ENCODE measurements at places on chromosomes 4 and X.

DNA sequence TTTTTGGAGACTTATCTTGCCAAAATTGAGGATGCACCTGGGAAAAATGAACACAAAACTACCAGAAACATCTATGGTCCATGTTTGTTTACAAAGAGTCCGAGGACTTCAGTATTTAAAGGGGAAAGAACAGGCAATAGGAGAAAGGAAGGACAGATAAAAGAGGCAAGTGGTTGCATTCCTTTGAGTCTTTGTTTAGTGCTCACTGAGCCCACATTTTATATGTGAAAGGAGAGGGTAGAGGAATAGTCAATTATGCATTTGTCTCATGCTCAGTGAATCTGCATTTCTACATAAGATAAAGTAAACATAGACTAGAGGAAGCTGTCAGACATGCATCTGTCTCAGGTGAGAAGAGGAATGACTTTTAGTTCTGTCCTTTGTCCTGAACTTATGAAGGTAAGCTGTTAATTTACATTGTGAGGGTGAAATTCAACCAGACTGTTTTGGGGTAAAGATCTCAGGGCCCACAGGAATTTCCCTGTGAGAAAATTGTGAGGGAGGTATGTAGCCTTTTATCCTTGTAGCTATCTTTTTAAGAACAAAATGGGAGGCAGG is 4.5 kb downstream of the DMP1 start:
- no peak for DNase-seq

DNA sequence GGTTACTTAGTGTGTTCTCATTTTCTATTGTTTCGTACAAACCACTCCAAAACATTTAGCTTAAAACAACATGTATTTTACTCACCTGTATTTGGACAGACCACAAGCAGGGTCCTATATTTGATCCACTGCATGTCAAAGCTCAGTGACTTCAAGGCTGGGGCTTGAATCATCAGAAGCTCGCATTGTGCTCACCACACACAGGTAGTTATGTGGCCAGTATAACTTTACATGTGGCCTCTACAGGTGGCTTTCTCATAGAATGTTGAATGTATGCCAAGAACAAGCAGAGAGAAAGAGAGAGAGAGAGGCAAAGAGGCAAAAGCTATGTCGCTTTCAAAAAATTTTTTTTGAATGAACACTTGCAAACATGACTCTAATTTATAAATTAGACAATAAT is 107.6 kb downstream of the QRFPR start:
- no peak for DNase-seq

DNA sequence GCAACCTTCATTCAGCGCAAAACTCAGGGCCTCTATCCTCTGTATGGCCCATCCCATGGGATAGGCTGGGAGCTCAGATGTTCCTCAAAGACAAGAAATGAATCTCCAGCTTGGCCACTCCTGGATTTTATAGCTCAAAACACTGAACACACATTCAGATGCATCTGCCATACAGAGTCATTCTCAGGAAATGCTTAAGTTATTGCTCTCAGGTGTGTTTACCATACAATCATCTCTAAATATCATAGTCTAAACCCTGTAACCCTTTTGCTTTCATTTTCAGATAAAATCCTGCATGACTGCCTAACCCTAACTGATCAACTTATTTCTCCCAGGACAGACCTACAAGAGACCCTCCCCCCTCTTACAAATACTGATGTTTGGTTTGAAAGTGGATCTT is 140.9 kb upstream of the FMR1 start:
- no peak for DNase-seq

- DNase-seq: no peak
Measured at GRCh38 chrX:36847496-36847895, 160.7 kb upstream of the FAM47C start.

DNA sequence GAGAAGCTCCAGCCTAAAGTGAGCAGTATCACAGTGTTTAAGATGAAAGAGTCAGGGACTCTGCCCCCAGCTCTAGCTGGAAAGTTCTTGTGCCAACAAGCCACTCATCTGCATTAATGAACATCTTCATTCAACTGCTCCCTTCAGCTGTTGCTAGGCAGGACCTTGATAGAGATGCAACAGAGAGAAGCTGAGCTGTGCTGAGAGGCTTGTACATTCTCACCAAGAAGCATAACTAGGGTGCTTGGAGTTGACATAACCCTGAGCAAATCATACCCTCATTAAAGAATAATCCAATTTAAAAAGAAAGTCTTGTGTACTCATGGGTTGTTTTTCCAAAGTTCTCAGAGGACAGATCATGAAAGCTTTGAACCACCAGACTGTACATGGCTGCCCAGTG is 63.2 kb downstream of the ATXN3L start:
- no peak for DNase-seq

GRCh38 chr4:113625902-113626301 is 135.6 kb downstream of the CAMK2D start:
- DNase-seq: no peak

DNA sequence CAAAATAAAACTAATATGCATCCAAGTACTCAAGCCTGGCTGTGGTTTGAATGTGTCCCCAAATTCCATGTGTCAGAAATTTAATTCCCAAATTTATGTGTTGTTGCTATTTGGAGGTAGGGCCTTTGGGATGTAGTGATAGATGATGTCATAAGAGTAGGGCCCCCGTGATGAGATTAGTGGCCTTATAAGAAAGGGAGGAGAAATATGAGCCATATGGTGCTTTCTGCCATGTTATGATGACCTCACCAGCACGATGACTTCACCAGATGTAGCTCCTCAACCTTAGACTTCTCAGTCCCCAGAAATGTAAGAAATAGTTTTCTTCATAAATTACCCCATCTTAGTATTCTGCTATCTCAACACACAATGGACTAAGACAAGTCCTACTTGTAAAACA is 2264.0 kb downstream of the ARAP2 start:
- DNase-seq: no peak

DNA sequence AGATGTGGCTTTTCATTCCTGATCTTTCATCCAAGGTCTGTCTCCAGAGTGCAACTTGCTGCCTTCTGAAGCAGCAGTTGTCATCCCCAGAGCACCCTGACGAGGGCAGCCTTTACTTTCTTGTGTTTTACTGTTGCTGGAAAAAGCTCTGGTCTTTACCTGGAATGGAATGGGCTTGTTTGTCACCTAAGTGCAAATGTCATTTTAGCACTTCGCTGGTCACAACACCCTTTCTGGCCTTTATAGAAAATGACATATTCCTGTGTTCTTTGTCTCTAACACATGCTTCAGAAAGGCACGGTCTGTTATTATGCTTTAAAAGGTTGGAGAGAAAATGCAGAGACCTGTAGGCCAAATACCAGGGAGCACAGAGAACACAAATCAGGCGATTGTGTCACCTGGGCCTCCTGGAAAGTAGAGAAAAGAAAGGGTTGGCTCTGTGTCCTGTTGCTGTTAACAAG is 332.7 kb upstream of the IGFBP7 start:
- no peak for DNase-seq

GRCh38 chr4:161827013-161827412 is 336.8 kb downstream of the FSTL5 start:
- no peak for DNase-seq

GRCh38 chr4:111028795-111029194 is 405.9 kb upstream of the PITX2 start:
- no peak for DNase-seq

DNA sequence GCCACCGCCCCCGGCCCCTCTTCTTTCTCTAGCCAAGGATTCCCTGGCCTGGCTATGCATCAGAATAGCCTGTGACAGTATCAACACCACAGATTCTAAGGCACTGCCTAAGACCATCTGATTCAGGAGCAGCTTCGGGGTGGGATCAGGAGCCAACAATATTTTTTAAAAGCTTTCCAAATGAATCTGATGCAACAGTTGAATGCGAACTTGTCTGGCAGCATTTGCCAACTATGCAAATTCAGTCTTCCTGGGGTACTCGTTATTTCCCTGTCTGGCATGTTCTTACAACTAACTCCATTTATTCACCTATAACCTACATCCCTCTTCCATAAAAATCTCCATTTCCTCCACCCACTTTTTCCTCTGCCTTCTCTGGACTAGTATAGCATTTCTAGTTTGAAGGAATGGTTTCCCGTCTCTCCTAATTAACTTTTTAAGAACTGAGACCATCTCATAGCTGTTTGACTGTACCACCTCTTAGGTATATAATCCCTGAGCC is 36.2 kb upstream of the UGDH start:
- no peak for DNase-seq

DNA sequence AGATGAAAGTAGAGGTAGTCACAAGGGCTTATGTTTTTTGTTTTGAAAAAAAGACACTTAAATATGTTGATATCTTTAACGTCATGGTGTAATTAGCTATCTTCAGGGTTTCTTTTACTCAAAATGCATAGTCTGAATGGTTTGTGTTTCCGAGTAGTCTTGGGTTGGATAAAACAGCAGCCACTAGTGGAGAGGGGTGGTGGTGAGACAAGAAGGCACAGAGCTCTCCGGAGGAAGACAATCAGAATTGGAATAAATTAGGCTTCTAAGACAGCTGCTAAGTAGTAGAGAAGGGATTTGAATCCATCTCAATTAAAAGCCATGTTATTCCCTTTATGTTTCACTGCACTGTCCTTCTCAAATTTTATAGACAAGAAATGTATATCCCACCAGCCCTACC is 240.4 kb upstream of the VEGFC start:
- DNase-seq: no peak

DNA sequence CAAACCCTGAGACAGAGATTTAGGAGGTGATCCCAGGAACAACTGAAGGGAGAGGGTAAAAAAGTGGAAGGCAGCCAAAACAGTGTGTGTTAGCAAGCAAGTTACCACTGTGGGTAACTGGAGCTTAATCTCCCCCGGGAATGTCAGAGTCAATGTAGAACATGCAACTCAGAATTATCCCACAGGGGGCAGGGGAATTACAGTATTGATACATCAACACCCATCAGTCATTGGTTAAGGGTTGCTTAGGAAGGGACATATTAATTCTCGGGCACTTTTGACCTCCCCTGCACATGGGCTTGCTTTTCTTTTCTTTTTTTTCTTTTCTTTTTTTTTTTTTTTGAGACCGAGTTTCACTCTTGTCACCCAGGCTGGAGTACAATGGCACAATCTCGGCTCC is 29.3 kb downstream of the CXorf58 start:
- DNase-seq: no peak

GRCh38 chr4:189098932-189099696 is 841.6 kb upstream of the FRG1 start:
- DNase-seq: no peak

GRCh38 chrX:1528186-1528883 is 8.7 kb downstream of the P2RY8 start:
- no peak for DNase-seq

DNA sequence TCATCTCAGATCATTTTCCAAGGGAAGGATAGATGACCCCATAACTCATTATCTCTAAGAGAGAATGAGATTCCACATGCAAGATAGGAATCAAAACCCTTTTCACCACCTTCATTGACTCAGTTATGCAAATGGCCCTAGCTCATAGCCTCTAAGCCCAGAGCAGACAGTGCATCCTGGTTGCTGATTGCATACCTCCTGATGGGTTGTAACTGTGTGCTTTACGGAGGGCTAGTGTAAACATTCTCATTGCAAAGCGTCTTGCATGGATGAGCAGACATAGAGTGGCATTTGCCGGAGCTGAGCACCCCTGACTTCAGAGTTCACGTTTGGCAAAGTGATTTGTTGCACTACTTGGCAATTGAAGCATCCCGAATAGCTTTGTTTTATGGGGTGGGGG is 151.0 kb downstream of the VCX3A start:
- DNase-seq: no peak

DNA sequence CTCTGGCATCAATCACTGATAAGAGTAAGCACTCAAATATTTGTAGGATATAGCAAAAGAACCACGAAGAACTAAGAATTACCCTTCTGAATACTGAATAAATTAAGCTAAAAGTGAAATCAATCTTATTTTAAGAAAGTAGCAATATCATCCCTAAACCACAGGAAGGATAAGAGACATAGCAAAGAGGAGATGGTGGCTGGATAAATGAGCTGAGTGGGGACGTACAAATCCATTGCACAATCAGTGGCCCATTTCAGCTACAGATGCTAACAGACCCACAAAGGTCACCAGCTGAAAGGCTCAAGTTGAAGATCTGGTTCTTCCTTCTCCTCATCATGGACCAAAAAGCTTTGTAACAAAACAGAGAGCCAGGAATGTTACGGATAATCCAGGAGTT is 77.1 kb downstream of the SLC9A7 start:
- DNase-seq: no peak

- DNase-seq: no peak
Measured at GRCh38 chr4:154586296-154587033, 4.1 kb downstream of the FGA start.

GRCh38 chr4:87002682-87003043 is 67.9 kb downstream of the AFF1 start:
- DNase-seq: no peak

DNA sequence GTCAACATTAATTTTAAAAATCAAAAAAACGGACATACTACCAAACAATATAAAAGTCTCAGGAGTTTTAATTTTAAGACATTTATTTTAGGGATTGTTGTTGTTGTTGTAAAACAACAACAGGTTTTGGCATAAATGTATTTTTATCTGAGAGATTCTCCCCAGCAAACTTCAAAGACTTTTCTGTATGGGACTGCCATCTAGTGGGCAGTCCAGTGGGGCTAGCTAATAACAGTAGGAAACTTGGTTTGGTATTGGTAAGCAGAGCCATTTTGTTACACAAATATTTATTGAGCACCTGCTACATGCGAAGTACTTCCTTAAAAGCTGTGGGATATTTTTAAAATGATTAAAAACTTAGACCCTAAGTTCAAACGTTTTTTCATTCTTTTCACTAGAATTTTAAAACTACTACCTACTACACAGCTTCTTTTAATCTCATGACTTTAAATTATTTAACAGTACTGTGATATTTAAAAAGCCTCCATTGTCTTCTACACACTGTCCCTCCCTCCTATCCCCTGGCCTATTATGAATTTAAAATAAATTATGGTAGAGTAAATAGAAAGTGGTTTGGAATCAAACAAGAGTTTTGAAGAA is 1028.4 kb upstream of the INTU start:
- no peak for DNase-seq

- DNase-seq: no peak
Measured at GRCh38 chr4:17757621-17758020, 23.8 kb downstream of the FAM184B start.
